ENCODE measurements at places on chromosomes 13 and 19.
A peak's percentile ranks its signal among the peaks of the same experiment; 100 is the strongest.

- DNase-seq: no peak
These were observed 5.0 kb downstream of the RPL36 start for GRCh38 chr19:5694956-5695648.

DNA sequence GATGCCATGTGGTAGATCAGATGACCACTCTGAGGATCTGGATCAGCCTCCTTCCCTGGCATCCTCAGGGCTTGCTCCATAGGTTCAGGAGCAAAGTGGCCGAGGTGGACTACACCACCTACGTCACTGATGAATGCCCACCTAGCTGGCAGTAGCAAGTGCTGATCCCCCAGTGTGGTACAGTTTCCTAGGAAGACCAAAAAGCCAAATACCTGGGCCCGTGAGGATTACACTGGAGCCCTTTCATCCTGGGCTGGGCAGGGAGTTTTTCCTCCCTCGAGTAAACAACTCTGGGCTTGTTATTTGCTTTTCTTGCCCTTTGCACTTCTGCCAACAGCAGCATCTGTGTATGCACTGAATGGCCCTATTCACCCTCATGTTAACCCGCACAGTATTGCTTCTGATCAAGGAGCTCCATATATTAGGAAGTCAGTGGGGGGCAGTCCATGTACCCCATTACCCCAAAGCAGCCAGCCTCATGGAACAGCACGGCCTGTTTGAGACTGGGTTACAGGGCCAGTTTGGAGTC lies 3.3 kb upstream of the MYADM start:
- no peak for DNase-seq

- DNase-seq: no peak
These were observed 11.1 kb downstream of the PROZ start for GRCh38 chr13:113169277-113170272.

- no peak for DNase-seq
These were observed 1703.6 kb upstream of the PRR20A start for GRCh38 chr13:55437162-55437561.

- DNase-seq: no peak
These were observed 440.0 kb downstream of the TSHZ3 start for GRCh38 chr19:30909216-30909615.

GRCh38 chr13:79185580-79185979 lies 220.5 kb downstream of the RBM26 start:
- DNase-seq: no peak

DNA sequence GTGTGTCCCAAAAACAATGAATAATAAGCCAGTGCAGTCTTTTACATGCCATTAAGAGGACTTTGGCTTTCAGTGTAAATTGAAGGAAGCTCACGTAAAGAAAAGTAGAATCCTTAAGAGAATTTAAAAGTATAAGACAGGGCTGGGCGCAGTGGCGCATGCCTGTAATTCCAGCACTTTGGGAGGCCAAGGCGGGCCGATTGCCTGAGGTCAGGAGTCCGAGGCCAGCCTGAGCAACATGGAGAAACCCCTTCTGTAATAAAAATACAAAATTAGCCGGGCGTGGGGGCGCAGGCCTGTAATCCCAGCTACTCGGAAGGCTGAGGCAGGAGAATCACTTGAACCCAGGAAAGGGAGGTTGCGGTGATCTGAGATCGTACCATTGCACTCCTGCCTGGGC lies 17.9 kb upstream of the ZNF253 start:
- no peak for DNase-seq

- no peak for DNase-seq
These were observed 98.8 kb upstream of the CACNA1A start for GRCh38 chr19:13604902-13605586.

DNA sequence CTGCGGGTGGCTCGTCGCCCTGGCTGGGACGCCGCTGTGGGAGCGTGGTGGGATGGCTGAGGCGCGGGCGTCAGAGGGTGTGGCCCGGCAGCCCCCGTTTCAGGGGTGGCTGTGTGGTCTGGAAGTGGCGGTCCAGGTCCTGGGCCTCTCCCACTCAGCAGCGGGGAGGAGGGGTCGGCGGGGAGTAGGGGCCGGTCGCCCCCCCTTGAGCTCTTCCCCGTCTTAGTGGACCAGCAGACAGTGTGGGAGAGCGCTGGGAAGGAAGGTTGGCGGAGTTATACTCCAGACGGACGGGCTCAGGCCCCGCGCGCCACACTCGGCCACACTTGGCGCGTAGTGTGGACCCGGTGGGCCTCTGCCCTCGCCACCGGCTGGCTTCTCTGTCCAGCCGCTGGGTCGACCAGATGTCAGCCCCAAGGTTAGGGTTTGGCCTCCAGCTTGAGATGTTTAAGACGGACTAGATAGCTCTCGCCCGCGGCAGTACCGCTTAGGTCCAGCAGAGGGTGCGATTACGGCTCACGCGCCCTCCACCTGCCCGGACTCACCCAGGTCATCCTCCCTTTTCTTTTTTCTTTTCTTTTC lies 21.7 kb upstream of the ZNF429 start:
- peak; percentile 67 for DNase-seq

GRCh38 chr19:5228932-5229777 lies 111.5 kb downstream of the PTPRS start:
- DNase-seq: no peak

DNA sequence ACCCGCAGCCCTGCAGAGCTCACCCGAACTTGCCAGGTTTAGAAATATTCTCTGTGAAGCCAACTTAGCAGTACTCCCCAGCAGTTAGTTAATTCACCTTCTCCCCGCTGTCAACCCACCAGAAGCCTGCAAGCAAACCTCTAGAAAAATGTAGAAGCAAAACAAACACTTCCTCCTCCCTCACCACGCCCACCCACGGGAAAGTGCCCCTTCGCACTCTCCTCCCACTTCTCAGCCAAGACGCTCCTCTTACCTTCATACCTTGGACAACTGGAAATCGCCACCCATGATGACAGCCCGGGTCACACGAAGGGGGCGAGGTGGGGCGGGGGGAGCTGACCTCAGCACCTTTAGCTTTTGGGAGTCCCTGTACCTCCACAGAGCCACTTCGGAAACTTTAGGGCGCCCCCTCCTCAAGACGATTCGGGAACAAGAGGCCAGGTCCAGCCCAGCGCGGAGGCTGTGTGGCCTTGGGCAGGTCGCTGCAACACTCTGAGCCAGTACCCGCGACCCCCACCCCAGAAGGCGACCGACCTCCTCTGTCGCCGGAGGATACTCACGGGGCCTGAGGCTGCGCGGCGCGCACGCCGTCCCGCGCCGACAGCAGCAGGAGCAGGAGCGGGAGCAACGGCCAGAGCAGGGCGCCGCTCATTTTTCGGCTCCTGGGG lies 485 bp downstream of the CPAMD8 start:
- no peak for DNase-seq

DNA sequence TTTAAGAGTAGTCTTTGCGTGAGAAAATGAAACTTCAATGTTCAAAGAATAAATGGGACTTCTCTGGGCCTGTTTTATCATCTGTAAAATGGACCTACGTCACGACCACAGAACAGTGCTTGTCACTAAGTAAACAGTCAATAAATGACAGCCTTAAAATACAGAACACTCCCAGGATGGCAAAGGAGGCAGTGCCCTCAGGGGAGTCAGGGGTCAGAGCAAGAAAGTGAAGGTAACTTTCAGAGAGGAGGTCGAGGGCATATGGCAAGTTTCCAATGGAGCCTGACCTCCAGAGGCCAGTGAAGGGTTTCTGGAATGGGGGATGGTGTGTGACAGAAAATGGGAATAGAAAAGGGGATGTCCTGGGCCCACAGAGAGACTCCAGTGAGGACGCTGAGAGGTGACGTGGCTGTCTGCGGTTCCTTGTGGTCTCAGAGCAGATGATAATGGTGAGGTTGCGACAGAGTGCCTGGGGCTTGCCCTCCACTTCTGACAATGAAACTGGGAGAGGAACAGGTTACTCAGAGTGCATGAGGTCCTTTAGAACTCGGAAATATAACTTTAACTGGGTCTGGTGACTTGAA lies 91.8 kb downstream of the UBL3 start:
- DNase-seq: no peak

GRCh38 chr13:59318320-59318930 lies 845.3 kb downstream of the DIAPH3 start:
- peak; percentile 58 for DNase-seq

DNA sequence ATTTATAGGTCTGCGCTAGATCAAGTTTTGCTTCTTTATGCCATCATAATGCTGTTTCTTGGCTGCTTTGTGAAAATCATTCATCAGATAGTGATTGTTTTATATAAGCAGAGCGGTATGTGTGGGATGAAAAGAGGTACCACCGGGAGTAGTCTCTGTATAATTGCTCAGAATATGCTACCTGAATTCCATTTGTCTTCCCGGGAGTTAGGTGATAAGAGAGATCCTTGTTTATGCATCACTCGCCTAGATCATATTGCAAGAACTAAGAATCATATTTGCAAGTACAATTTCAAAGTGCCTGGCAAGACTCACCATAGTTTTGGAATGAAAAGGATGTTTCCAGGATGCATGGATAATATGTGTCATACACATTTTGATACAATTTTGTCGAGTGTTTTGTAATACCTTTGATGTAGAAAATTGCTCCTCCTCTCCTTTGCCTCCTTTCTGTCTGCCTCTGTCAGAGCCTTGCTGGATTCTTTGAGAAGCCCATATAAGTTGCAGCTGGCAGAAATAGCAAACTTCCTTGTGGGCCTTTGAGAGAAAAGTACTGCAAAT lies 1306.0 kb upstream of the SLC10A2 start:
- DNase-seq: no peak

DNA sequence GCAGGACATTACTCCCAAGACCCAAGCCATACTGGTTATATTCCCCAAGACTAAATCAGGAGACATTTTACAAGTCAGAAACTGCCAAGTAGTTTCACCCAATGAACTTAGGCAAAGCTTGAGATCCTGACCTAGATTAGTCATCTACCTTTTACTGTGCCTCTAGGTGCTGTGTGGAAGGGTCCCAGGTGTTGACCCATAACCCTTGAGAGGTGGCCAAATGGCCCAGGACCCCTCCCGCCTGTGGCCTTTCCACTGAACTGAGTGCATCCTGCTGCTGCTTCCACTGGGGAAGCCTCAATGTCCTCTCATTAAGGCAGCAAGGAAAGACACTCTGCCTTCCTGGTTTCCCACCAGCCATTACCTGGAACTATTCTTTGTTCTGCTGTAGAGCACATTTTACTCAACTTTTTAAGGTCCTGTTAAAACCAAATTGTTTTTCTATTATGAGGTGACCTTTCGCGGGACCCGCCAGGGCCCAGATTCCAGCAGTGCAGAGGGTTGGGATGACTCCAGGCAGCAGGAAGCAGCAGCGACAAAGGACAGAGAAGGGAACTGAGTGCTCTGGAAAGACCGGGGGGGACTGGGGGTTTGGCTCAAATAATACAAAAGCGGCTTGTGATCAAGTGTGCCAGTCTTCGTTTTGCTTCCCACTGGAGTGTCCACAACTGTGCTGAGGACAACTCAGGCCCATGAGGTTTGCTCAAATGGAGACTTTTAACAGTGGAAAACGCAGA lies 27.1 kb downstream of the ANKRD10 start:
- no peak for DNase-seq

GRCh38 chr13:53151336-53152056 lies 122.9 kb downstream of the OLFM4 start:
- DNase-seq: peak; percentile 74

- DNase-seq: peak; percentile 97
These were observed at the start of gene ZFP28 for GRCh38 chr19:56538761-56539263. Gene ZFP28, plus strand, starts transcription at chr19:56538948. Its CDS starts 71 bp downstream, at chr19:56539019.

- no peak for DNase-seq
These were observed 171.2 kb upstream of the UBL3 start for GRCh38 chr13:30021611-30022010.

- peak; percentile 34 for DNase-seq
These were observed 20.6 kb upstream of the TCF3 start for GRCh38 chr19:1672769-1673644.

DNA sequence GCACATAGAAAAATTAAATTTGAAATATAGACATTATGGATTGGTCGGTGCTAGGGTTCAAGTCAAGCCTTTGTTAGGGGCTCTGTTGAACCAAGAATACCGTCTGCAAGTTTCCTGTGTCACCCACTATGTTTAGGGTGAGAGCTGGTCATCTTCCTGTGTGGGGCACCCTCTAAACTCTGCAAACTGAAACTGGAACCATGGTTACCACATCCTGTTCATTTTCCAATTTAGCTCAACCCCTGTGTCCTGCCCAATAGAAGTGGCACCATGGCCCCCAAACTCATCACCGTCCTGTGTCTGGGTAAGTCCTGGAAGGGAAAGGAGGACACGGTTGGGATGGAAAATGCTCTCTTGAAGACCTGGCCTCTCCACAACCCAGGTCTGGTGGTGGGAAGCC lies 29.9 kb downstream of the LAIR2 start:
- DNase-seq: no peak

- DNase-seq: no peak
These were observed 164.3 kb upstream of the PABPC3 start for GRCh38 chr13:24931450-24932251.

DNA sequence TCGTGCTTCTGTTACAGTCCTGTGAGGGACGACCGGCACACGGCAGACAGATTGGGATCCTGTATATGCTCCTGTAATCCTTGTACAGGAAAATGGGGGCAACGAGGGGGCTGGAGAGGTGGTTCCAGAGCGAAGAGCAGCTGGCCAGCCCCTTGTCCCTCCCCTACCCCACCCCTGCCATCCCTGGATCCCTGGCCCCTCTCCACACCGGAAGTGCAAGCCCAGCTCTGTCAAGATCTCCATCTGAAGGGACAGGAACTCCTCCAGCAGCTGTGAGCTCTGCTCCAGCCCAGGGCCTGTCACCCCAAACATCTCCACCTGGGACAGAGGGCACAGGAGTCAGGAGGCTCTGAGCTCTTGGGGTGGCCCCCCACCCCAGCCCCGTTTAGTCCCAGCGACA lies 5.5 kb upstream of the CCER2 start:
- DNase-seq: no peak

- DNase-seq: no peak
These were observed 51.6 kb upstream of the UBL3 start for GRCh38 chr13:29901710-29902631.

DNA sequence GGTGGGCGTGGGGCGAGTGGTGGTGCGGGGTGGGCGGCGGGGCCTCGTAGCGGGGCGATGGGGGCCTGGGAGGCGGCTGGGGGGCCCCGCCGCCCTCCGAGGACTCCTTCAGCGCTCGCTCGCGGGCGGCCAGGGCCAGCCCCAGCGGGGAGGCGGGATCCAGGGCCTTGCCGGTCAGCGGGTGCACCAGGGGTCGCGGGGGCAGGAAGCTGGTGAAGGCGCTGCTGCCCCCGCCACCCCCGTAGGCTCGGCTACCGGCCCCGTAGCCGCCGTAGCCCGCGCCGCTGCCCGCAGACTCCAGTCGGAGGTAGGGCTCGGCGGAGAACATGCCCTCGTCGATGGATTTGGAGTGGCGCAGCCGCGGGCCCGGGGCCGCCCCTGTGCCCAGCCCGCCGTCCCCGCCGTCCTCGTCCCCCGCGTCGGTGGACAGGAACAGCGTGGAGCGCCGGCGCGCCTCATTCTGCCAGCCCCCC lies 18.6 kb downstream of the C19orf81 start:
- DNase-seq: no peak
